ENCODE measurements at places on chromosomes 6 and 20.
A peak's percentile ranks its signal among the peaks of the same experiment; 100 is the strongest.

DNA sequence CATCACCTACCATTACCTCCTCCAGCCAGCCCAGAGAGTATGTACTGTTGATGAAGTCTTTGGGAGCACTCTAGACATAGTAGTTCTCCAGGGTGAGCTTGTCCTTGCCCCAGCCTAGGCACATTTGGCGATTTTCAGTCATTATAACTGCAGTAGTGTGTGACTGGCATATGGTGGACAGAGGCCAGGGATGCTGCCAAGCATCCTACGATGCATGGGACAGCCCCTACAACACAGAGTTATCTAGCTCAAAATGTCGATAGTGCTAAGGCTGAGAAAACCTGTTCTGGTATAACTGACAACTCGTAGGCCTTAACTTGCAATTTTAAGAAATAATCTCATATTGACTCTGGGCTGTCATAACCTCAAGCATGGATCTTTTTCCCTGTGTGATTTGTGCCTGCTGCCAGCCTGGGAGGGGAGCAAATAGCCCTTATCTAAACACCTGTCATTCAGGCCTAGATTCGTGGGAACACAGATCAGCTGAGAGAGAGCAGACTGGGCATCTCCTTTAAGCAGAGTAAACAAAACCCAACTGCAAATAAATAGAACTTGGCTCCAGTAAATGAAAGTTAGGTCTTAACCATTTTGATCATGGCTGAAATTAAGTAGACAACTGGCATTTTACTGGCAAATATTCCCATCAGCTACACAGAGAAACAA, 102.6 kb downstream of the SPTLC3 start:
- no peak for DNase-seq

DNA sequence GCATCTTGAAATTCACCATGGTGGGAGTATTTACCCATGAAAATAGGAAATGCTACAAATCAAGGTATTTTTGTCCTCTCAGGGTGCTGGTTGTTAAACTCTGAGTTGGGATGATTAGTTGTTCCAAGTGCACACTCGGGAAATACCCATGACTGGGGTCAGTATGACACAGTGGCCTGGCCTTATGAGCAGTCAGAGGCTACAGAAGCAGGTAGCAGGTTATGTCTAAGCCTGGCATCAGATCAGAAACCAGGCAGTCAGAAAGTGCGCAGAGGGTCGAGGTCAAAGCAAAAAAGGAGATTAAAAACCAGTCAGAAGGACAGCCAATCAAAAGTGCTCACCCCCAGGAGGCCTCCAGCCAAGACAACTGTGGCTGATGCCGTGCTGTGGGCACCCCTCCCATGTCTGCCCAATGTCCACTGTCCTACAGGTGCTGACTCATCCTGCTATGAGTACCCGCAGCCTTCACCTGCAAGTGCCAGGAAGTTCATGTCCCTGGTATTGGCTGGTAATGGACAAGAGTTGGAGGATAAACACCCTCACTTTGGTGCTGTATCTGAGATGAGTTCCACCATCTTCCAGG, 117.4 kb upstream of the SLC24A3 start:
- no peak for DNase-seq

DNA sequence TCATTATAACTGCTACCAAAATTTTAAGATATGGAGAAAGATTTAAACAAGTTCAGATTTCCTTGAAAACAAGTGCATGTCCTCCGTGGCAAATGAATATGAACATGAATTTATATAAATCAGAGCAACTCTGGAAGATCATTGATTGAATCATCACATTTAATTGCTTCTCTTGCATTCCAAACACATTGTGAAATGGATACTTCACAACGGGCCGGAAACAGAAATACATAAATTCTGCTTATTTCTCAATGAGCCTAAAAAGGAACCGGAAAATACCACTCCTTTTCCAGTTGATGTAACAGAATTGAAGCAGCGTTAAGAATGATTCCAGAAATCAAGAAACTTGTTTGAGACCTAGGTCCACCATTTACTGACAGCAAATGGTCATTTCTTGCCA, 134.6 kb upstream of the BTN3A2 start:
- DNase-seq: no peak

DNA sequence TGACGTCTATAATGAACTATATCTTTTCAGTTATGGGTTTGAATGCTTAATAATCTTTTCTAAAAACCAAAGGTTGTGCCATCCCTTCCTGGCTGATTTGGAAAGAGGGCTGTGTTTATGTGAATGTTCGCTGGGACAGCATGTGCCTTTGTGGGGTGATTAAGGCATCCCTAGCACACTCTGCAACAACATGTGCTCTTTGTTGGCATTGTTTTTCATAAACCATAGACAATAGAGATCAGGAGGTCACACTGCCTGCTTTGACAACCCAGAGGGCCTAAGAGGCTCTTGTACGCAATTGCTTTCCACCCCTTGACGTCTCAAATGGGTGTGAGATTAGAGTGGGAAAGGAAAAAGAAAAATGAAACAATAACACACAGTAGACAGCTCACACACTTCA, 116.0 kb downstream of the LRRC1 start:
- no peak for DNase-seq

GRCh38 chr6:53725791-53726575, 60.4 kb upstream of the KLHL31 start:
- DNase-seq: peak; percentile 74

GRCh38 chr6:114367315-114367961, 24.6 kb upstream of the HS3ST5 start:
- no peak for DNase-seq

- no peak for DNase-seq
Measured at GRCh38 chr20:38840894-38841470, 35.5 kb downstream of the PPP1R16B start.

- DNase-seq: no peak
Measured at GRCh38 chr20:46826343-46826984, 68.2 kb upstream of the EYA2 start.

DNA sequence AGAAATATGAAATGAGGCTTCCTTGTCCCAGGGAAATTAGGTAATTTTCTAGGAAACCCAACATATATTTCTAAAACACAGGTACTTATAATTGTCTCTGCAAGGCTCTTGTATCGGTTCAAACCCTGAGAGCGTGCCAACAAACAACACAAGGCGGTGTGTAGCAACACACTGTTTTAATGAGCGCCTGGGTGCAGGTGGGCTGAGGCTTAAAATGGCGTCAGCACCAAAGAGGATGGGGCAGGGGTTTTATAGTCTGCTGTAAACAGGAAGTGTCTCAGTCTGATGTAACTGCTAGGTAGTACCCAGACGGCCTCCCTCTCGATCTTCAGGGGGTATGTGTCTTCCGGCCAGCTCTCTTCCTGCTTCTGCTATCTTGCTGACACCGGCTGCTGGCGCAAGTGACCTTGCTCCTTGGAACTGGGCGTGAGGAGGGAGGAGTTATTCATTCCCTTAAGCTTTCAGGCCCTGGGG, 69.7 kb downstream of the EPB41L2 start:
- DNase-seq: no peak

- DNase-seq: no peak
Measured at GRCh38 chr6:161274898-161275297, 1.0 kb upstream of the AGPAT4 start.

DNA sequence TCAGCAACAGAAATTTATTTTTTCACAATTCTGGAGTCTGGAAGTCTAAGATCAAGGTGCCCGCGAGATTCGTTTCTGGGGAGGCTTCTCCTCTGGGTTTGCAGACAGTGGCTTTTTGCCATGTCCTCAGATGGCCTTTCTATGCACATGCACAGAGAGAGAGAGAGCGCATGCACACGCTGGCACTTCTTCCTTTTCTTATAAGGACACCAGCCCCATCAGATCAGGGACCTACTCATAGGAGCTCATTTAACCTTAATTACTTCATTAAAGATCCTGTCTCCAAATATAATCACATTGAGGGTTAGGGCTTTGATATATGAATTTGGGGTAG, 260.7 kb upstream of the PLCB4 start:
- no peak for DNase-seq

- peak; percentile 64 for DNase-seq
Measured at GRCh38 chr20:57391439-57392301, 474 bp downstream of the RBM38 start.

GRCh38 chr6:100678027-100678426, 203.1 kb downstream of the ASCC3 start:
- no peak for DNase-seq

- no peak for DNase-seq
Measured at GRCh38 chr6:50707652-50708300, 5.5 kb upstream of the TFAP2D start.

DNA sequence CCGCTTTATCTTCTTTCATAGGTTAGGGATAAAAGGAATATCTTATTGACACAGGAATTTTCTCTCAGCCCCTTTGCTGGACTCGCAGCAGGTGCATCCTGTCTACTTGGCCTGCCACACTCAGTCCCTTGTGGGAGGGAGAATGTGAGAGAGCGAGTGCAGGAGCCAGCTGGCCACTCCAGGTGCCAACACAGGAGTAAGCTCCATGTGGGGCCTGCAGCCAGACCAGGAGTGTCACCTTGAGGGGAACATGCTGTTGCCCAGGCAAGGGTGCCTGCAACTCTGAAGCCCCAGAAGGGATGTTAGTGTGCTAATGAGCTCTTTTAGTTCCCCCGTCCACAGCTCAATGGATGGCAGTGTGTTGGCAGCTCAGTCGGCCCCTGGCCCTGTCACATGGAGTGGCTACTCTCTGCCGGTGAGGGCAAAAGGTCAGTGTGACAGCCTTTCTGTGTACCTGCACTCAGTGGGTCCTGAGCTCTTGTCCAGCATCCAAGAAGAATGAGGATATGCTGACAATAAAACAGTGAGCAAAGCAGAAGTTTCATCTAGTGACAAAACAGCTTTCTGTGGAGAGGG, 57.1 kb downstream of the CRYBG1 start:
- peak; percentile 75 for DNase-seq

DNA sequence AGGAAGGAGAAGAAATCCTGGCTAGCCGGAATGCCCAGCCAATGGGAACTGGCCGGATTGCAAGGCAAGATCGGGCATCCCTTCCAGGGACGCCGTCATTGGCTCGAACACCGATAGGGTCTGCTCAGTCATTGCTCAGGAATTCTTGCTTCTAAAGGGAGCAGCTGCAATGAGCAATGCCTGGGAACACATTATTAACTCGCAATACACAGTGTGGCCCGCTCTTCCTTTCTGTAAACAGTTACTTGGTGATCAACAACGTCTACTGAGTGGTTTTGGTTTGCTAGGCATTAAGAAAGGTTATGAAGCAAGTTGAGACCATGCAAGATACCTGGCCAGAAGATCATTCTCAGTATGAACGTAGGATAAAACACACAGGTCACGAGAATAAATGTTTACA, 165.4 kb upstream of the CITED2 start:
- no peak for DNase-seq

DNA sequence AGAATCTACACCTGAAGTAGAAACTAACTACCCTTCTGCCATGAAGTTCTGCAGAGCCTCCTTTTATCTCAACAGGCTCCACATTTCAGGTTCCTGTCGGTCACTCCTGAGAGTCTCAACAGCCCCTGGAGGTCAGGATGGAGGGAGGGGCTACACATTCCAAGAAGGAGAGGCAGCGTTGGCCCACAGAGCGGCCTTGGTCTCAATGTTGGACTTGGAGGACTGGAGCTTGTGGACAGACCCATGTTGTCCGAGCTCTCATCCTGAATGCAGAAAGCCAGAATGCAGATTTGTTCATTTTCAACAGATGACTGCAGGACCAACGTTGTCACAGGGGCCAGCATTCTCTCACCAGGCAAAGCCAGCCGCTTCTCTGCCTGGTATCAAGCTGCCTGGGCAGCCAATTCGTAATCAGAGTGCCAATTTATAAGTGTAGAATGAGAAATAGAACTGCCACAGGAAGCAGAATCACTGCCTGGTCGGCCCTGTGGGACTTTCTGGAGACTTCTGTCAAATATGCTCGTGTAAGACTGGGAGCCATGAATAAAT, 212.5 kb upstream of the SNX9 start:
- no peak for DNase-seq

GRCh38 chr6:96075826-96076225, 60.1 kb downstream of the FUT9 start:
- DNase-seq: no peak

- DNase-seq: no peak
Measured at GRCh38 chr6:37520926-37521325, 21.2 kb upstream of the CCDC167 start.

DNA sequence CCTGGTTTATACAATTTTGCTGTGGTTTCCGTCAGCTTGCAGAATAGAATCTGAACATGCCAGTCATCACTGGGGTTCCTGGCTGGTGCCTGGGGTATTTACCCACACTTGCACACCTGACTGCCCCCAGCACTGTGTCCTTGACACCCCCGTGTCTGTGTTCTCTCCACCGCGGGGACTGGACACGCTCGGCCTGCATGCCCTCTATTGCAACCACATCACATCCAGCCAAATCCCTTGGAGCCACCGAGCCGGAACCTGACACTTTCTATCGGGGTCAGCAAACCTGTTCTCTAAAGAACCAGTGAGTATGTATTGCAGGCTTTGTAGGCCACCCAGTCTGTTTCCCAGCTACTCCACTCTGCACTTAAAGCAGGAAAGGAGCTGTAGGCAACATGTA, 527.5 kb downstream of the PRKN start:
- DNase-seq: no peak

DNA sequence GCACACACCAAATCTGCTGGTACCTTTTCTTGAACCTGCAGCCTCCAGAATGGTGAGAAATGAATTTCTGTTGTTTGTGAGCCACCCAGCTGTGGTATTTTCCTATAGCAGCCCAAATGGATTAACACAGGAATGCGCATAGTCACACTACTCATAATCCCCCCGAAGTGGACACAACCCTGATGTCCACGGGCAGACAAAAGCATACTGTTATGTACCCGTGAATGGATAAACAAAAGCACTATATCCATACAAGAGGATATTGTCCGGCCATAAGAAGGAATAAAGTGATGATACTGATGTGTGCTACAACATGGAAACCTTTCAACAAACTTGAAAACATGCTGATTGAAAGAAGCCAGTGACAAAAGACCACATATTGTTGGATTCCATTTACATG, 25.1 kb upstream of the RPP40 start:
- no peak for DNase-seq

DNA sequence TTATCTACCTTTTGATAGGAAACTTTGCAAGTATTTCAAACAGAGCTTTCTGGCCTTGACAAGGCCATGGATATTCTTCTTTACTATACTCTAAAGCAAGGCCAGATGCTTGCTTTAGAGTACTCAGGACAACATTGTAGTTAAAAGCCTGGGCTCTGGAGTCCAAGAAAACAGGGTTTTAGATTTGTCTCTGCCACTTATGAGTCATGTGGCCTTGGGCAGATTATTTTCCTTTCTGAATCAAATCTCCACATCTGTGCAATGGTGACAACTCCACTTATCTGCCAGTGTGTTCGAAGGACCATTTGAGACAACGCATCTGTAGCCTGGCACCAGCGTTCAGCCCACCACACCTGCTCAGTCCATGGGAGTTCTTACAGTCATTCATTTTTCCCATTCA, 265.9 kb upstream of the RIN2 start:
- DNase-seq: no peak

GRCh38 chr20:8829256-8829655, 239.6 kb upstream of the PLCB4 start:
- DNase-seq: no peak

DNA sequence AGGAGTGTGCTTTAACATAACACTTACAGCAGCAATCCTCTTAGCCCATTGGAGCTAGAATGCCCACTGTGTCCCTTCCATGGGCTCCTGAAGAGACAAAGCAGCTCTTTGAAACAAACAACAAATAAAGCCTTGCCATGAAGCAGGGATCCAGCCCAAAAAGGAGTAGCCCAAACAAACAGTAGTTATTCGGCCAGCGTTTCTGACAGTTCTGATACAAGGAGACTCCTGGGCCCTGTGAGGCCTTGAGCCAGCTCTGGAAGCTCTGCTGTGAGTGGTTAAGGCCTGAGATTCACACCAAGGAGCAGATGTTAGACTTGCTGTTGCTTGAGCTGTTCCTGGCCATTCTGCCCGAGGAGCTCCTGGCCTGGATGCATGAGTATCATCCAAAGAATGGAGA, 16.9 kb upstream of the ZSCAN16 start:
- no peak for DNase-seq

Data from NCI-H146 (cell line).